ENCODE measurements at places on chromosomes 3 and 15. TPM values are rescaled to one million over a fixed set of nuclear protein-coding genes. Genes with fewer than 3 reads are reported as not detected.

GRCh38 chr3:188126934-188127333, 27.0 kb upstream of the LPP start:
- no peaks in the 10 kb centered on the region for H3K36me3 ChIP-seq
- H3K27me3 ChIP-seq = no peaks in the 10 kb centered on the region
- no peak for DNase-seq
- no peak overlapping the region for H3K4me3 ChIP-seq
- H3K4me1 ChIP-seq = peaks cover 59% of the 10 kb centered on the region
- H3K27ac ChIP-seq = no peak overlapping the region

GRCh38 chr3:45593708-45594601, 596 bp upstream of the LIMD1 start:
- DNase-seq = peak; percentile 63
- H3K27me3 ChIP-seq = no peaks in the 10 kb centered on the region
- peak overlapping the region; percentile 84 for H3K27ac ChIP-seq

- DNase-seq = peak; percentile 26
- no peak overlapping the region for H3K4me3 ChIP-seq
- H3K4me1 ChIP-seq = peaks cover 14% of the 10 kb centered on the region
- no peaks in the 10 kb centered on the region for H3K27me3 ChIP-seq
- no peak overlapping the region for H3K27ac ChIP-seq
Observed at GRCh38 chr15:56869573-56869972, 48.9 kb upstream of the TCF12 start.

GRCh38 chr3:45798034-45798433, 1.7 kb upstream of the SLC6A20 start:
- H3K4me3 ChIP-seq = no peak overlapping the region
- H3K27ac ChIP-seq = no peak overlapping the region
- H3K36me3 ChIP-seq = no peaks in the 10 kb centered on the region

GRCh38 chr3:123635717-123636116, 50.9 kb upstream of the HACD2 start:
- no peak overlapping the region for H3K4me3 ChIP-seq
- no peaks in the 10 kb centered on the region for H3K27me3 ChIP-seq
- no peak overlapping the region for H3K27ac ChIP-seq
- H3K36me3 ChIP-seq = peaks cover 6% of the 10 kb centered on the region
- no peak for DNase-seq

The CLDN18 gene
- total RNA-seq = not detected

All from neural crest cell (in vitro differentiated cells).